Right ventricle myocardium inferior (tissue), 1 donor: ENCODE measurements at places on chromosomes 1 and 21. TPM values are rescaled to one million over a fixed set of nuclear protein-coding genes. Genes with fewer than 3 reads are reported as not detected.

NECTIN4 gene
- total RNA-seq: not detected

GNAT2 gene
- not detected for total RNA-seq

AIDA gene
- 58.4 TPM for total RNA-seq

SYPL2 gene
- 33.0 TPM for total RNA-seq

PGLYRP4 gene
- not detected for total RNA-seq

LCE2B gene
- not detected for total RNA-seq

GPR25 gene
- not detected for total RNA-seq

TCHHL1 gene
- total RNA-seq: not detected

C21orf91 gene
- 6.5 TPM for total RNA-seq

AQP10 gene
- total RNA-seq: not detected

OR2M2 gene
- total RNA-seq: not detected

CHI3L2 gene
- total RNA-seq: 7.5 TPM

HCN3 gene
- total RNA-seq: 1.8 TPM

POMGNT1 gene
- total RNA-seq: 129 TPM

TBX19 gene
- total RNA-seq: 0.43 TPM

RNF223 gene
- total RNA-seq: not detected

C2CD2 gene
- 7.0 TPM for total RNA-seq

INAVA gene
- total RNA-seq: not detected

TMEM125 gene
- total RNA-seq: not detected

ZMYND12 gene
- 1.4 TPM for total RNA-seq

ZNF695 gene
- not detected for total RNA-seq

LCE2A gene
- not detected for total RNA-seq

URB2 gene
- total RNA-seq: 3.4 TPM

YRDC gene
- 4.8 TPM for total RNA-seq
